ENCODE measurements at places on chromosomes 2 and 18.

DNA sequence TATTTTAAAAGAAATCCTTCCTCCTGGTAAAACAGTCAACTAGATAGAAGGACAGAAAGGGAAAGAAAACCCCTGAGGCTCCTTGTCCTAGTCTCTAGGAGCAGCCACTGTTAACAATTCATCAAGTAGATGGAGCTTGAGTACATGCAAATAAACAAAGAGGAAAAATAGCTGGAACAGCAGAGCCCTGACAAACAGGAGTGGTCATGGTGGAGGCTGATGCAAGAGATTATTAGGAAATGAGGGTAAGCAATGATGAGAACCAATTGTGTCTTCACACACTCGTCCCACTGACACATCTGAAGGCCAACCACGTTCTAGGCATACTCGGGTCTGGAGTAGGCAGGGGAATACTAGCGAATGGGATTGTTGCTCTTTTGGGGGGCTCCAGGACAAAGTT lies 9.2 kb downstream of the DLGAP1 start:
- no peak for DNase-seq

- DNase-seq = no peak
These were observed 260.3 kb downstream of the SATB2 start for GRCh38 chr2:199197448-199197847.

DNA sequence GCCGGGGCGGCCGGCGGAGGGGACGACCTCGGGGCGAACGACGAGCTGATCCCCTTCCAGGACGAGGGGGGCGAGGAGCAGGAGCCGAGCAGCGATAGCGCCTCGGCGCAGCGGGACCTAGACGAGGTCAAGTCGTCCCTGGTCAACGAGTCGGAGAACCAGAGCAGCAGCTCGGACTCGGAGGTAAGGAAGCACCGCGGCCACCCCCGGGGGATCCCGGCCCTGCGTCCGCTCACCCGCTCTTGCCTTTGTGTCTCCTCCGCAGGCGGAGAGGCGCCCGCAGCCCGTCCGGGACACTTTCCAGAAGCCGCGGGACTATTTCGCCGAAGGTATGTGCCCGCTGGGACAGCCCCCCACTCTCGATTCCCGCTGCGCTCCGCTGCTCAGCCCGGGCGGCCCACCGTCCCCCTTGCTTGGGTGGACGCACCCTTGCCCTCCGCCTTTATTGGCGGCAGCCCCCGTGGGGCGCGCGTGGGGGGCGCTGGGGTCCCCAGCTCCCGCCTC lies 611 bp downstream of the TCF7L1 start:
- DNase-seq = peak; percentile 17

DNA sequence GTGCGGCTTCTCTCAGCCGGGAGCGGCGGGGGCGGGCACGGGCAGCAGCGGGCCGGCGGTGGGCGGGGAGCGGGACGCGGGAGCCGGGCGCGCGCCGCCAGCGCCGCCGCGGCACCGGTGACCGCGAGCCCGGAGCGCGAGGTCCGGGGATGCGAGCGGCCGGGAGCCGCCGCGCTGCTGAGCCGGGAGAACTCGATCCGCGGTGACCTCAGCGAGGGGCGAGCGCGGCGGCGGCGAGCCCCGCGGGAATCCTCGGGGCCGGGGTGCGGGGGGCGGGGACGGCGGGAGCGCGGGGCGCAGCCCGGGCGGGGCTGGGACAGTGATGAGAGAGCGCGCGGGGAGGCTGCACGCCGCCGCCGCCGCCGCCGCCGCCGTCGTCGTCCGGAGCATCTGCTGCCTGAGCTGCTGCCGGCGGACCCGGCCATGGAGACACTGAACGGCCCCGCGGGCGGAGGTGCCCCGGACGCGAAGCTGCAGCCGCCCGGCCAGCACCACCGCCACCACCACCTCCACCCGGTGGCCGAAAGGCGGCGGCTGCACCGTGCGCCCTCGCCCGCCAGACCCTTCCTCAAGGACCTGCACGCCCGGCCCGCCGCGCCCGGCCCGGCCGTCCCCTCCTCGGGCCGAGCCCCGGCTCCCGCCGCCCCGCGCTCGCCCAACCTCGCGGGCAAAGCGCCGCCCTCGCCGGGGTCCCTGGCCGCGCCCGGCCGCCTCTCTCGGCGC lies at the start of gene MTCL1:
Gene MTCL1, plus strand, starts transcription at position 319 of the 723 bp plus-strand sequence. Its CDS starts 105 bp downstream, at position 424.
- peak; percentile 15 for DNase-seq

- DNase-seq = no peak
These were observed 71.8 kb downstream of the RAPH1 start for GRCh38 chr2:203463266-203463678.

- DNase-seq = no peak
These were observed 26.9 kb downstream of the ZCCHC2 start for GRCh38 chr18:62549755-62550154.

DNA sequence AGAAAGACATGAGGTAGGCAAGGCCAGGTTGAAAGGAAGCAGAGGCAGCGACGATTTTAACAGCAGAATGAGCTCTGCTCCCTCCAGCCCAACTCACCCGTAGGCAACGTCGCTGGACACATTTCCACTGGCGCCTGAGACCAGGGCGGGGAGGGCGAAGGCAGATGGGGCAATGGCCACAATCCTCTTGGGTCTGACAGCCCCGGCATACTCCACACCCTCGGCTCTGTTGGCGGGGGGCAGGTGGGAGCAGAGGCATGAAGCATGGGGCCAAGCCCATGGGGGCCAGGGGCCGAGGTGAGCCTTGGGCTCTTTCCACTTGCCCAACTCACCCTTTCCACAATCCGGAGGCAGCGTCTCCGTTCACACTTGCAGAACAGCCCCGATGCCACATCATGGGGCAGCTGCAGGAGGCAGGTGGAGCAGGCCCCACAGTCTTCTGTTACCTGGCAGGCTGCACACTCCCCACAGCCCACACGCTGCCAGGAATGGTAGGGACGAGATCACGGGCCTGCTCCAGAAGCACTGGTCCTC lies 5.8 kb downstream of the MBD1 start:
- no peak for DNase-seq

- no peak for DNase-seq
These were observed 25.4 kb downstream of the PTGR3 start for GRCh38 chr18:75183524-75183923.

- DNase-seq = no peak
These were observed 782.9 kb downstream of the SLC4A3 start for GRCh38 chr2:220410296-220410695.

- DNase-seq = no peak
These were observed 50.0 kb upstream of the ARL5A start for GRCh38 chr2:151878204-151878603.

GRCh38 chr18:56652802-56653201 lies 1.6 kb downstream of the WDR7 start:
- peak; percentile 20 for DNase-seq

DNA sequence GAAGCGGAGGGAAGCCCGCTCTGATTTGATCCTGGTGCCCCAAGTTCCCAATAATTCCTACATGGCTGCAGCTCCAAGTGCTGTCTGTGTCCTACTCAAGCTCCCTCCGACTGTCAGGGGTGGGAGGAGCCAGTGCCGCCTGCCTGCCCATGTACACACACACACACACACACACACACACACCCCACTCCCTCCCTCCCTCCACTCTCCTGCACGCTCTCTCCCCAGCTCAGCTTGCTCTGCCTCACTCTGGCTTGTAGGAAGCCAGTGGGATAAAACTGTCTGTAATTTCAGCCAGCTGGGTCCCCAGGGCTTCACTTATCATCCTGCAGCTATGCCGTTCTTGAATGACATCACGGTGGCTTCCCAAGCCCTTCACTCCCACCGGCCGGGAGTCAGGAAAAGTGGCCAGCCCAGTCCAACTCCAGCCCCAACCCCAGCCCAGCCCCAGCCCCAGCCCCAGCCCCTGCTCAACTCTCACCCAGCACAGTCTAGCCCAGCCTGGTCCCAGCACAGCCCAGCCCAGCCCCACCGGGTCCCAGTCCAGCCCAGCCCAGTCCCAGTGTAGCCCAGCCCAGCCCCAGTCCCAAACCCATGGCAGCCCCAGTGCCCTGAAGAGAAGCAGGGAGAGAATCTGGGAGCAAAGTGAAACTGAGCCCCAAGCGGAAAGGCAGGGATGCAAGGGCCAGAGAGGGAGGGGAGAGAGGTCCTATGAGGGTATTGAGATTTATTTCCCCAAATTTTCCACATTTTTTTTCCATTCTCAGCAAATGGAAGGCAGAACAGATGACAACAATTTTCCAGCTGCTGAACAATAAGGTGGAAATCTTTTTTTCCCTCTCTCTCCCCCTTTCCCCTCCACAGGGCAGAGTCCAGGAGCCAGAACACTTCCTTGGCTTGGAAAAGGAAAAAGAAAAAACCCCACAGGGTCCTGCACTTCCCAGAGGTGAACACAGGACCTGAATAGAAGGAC lies 144.0 kb downstream of the TNS1 start:
- no peak for DNase-seq

- no peak for DNase-seq
These were observed 3.6 kb upstream of the MYOM1 start for GRCh38 chr18:3223356-3223755.

GRCh38 chr2:240961910-240962299 lies 36.5 kb upstream of the SNED1 start:
- DNase-seq = no peak

GRCh38 chr2:9213477-9214051 lies 7.0 kb downstream of the ASAP2 start:
- DNase-seq = no peak

DNA sequence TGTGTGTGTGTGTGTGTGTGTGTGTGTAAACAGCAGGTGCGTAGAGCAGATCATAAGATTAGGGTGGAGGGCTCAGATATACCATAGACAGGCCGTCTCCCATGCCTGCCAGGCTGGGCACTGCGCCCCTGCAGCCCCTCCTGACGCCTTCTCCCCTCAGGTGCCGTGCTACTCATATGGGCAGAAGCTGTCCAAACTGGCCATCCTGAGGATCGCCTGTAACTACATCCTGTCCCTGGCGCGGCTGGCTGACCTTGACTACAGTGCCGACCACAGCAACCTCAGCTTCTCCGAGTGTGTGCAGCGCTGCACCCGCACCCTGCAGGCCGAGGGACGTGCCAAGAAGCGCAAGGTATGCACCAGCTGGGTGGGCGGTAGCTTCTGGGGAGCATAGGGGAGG lies 10.0 kb downstream of the ATOH8 start:
- no peak for DNase-seq

GRCh38 chr18:5197032-5197434 lies at the start of gene AKAIN1:
Gene AKAIN1 (minus strand): TSS chr18:5197257. CDS start chr18:5197053, 204 bp downstream.
- no peak for DNase-seq
